ENCODE measurements at places on chromosomes 6 and 20.

DNA sequence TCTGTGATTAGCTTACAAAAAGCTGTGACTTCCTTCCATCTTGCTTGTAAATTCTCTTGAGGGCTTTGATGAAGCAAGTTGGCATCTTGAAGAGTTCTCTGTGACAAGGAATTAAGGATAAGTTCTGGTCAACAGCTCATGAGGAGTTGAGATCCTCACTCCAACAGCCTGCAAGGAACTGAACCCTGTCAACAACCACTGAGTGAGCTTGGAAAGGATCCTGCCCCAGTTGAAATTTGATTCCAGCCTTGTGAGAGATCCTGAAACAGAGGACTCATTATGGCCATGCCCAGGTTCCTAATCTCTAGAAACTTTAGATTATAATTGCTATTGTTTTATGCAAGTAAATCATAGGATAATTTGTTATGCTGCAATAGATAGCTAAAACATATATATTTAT lies 133.7 kb downstream of the PTCHD4 start:
- DNase-seq, result no peak

DNA sequence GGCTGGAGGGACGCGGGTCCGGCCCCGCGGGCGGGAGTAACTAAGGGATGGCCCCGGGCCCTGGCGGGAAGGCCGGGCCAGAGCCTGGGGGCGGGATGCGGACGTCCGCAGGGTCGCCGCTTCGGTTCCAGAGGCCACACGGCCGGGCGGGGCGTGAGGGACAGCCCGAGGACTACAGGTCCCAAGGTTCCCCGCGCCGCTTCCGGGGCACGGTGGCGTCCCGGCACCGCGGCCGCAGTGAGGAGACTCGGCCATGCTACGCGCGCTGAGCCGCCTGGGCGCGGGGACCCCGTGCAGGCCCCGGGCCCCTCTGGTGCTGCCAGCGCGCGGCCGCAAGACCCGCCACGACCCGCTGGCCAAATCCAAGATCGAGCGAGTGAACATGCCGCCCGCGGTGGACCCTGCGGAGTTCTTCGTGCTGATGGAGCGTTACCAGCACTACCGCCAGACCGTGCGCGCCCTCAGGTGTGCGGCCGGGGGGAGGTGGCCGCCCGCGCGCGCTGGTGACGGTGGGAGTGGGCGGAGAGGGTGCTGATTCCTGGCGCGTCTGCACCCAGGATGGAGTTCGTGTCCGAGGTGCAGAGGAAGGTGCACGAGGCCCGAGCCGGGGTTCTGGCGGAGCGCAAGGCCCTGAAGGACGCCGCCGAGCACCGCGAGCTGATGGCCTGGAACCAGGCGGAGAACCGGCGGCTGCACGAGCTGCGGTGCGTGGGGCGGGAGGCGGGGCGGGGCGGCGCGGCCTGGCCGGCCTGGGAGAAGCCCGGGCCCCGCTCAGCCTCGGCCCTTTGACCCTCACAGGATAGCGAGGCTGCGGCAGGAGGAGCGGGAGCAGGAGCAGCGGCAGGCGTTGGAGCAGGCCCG lies at the start of gene MRPS26:
MRPS26 (plus strand) TSS at position 237 of the 861 bp plus-strand sequence; CDS start at position 254, 17 bp downstream.
- DNase-seq, result peak; percentile 83

- no peak for DNase-seq
Measured at GRCh38 chr6:43159599-43159998, 11.5 kb upstream of the SRF start.

- no peak for DNase-seq
Measured at GRCh38 chr6:24284006-24284405, 73.9 kb downstream of the DCDC2 start.

DNA sequence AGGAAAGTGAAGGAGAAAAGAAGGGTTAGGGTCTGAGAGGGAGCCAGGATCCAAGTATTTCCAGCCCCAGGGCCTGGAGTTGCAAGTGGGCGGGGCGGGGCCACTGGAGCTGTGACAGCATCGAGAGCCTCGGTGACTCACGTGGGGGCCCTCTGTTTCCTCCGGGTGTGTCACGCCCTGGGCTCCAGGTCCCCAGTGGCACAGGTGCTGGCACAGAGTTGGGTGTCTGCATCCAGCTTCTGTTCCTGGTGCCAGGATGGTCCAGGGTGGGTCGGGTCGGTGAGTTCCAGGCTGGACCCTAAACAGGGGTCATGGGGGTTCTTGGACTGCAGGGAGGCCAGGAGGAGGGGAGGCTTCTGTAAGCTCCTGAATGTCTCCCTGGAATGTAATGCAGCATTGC lies 16.7 kb downstream of the RAET1L start:
- DNase-seq, result no peak

GRCh38 chr6:129281168-129281796 lies 398.3 kb downstream of the LAMA2 start:
- no peak for DNase-seq

GRCh38 chr20:58883241-58883691 lies 30.8 kb downstream of the GNAS start:
- DNase-seq, result no peak

- no peak for DNase-seq
Measured at GRCh38 chr6:62298745-62299392, 12.8 kb upstream of the KHDRBS2 start.

- DNase-seq, result no peak
Measured at GRCh38 chr6:100266494-100267401, 198.0 kb downstream of the SIM1 start.

DNA sequence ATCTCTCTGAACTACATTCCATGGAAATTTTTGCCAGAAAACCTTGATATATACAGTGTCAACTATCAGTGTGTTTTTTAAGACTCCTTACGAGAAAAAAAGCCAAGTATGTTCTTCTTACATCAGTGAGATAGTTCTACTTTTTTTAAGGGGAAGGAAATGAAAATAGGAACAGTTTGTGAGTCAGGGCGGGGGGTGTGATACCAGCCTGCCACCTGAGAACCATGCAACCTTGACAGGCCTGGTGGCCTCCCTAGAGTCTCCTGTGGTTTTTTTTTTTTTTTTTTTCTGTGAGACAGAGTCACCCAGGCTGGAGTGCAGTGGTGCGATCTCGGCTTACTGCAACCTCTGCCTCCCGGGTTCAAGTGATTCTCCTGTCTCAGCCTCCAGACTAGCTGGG lies 96.3 kb upstream of the GCM1 start:
- DNase-seq, result peak; percentile 31

- peak; percentile 46 for DNase-seq
Measured at GRCh38 chr20:40506537-40506939, 182.5 kb downstream of the MAFB start.

GRCh38 chr6:74222768-74223333 lies 526.8 kb downstream of the CD109 start:
- DNase-seq, result no peak

DNA sequence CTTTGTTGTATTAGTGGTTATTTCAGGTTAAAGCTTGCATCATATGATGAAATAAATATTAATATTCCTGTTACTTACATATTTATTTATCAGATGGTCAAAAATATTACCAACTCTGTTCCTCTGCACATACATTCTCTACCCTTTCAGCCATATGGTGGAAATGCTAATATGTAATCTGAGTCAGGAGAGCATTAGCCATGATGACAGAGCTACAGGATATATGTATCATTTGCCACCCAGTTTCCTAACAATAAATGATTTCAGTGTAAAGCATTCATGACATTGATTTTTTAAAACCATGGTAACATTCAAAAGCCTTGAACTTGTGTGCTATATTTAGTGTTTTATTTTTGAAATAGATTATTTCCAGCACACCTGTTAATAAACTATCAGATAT lies 16.6 kb downstream of the POPDC3 start:
- DNase-seq, result no peak

- DNase-seq, result no peak
Measured at GRCh38 chr6:34318499-34319470, 70.0 kb upstream of the SMIM29 start.

DNA sequence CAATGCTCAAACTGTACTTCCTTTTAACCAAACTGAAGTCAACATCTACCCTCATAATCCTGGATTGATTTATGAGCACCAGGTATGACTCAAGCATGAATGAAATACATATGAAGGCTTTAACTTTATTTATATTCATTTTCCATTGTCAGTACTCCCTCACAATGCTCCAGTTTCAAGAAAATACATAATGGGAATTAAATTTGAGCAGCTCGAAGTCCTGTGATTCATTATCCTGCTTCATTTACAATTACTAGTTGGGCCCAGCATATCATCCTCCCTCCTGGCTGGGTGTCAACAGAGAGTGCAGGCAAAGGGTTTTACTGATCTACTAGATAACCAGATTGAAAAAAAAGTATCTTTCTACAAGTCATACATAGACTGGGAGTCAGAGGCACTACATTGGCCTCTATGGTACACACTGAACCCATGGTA lies 10.1 kb downstream of the SAMHD1 start:
- DNase-seq, result no peak

DNA sequence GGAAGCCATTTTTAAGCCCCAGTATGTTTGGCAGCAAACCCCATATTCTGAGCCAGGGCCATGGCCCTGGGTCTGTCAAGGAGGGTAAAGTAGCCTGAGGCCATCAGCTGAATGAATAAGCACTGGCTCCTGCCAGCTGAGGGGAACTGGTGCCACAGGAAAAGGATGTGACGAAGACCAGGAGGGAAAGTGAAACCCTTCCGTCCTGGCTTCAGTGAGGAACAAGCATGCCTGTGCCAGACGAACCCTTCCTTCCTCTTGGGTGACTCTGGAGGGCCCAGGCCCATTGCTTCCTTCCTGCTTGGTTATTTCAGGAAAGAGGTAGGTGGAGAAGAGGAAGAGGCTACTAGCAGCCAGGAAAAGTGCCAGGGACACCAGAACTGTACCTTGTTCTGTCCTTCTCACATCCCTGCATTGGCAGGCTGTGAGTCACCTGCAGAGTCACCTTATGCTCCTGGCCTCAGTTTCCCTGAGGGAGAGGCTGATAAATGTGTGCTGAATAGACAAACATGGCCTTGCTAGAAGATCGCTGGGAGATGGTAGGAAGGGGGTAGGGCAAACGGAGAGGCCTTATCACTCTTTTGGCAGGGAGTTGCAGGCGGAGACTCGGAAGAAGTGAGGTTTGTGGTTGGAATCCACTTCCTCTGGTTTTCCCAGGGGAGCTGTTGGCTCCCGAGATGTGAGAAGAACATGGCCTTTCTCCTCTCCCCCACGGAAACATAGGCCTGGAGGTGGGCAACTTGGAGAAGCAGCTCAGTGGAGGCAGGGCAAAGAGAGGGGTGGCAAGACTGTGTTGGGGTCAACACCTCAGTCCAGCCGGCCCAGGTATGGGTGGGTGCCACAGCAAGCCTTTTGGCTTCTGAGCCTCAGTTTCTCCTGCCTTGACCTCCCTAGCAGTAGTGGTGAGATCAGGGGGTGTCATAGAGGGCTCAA lies 37.4 kb downstream of the COX4I2 start:
- peak; percentile 83 for DNase-seq
